ENCODE measurements at places on chromosomes 11 and 22.

GRCh38 chr22:47163856-47164513, 401.5 kb downstream of the TBC1D22A start:
- no peak for DNase-seq

- DNase-seq = no peak
Observed at GRCh38 chr22:35615156-35615555, 2.0 kb downstream of the MB start.

GRCh38 chr22:50190941-50191741, 5.4 kb downstream of the TRABD start:
- peak; percentile 78 for DNase-seq

- DNase-seq = no peak
Observed at GRCh38 chr22:42586381-42586780, 28.3 kb downstream of the POLDIP3 start.

GRCh38 chr11:77473801-77474683, at the start of gene PAK1:
Gene PAK1, minus strand, starts transcription at chr11:77474094. Its CDS starts 81,574 bp downstream, at chr11:77392520.
- DNase-seq = peak; percentile 87

DNA sequence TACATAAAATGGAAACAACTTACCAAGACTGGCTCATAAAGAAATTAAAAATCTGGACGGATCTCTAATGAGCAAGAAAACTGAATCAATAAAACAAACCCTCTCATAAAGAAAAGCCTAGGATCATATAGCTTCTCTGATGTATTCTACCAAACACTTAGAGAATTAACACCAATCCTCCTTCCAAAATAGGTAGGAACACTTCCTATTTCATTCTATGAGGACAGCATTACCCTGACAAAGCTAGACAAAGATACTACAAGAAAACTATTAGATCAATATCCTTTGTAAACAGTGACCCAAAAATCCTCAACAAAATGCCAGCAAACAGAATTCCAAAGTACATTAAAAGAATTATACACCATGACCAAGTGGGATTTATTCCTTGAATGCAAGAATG, 52.9 kb upstream of the CLTCL1 start:
- no peak for DNase-seq

DNA sequence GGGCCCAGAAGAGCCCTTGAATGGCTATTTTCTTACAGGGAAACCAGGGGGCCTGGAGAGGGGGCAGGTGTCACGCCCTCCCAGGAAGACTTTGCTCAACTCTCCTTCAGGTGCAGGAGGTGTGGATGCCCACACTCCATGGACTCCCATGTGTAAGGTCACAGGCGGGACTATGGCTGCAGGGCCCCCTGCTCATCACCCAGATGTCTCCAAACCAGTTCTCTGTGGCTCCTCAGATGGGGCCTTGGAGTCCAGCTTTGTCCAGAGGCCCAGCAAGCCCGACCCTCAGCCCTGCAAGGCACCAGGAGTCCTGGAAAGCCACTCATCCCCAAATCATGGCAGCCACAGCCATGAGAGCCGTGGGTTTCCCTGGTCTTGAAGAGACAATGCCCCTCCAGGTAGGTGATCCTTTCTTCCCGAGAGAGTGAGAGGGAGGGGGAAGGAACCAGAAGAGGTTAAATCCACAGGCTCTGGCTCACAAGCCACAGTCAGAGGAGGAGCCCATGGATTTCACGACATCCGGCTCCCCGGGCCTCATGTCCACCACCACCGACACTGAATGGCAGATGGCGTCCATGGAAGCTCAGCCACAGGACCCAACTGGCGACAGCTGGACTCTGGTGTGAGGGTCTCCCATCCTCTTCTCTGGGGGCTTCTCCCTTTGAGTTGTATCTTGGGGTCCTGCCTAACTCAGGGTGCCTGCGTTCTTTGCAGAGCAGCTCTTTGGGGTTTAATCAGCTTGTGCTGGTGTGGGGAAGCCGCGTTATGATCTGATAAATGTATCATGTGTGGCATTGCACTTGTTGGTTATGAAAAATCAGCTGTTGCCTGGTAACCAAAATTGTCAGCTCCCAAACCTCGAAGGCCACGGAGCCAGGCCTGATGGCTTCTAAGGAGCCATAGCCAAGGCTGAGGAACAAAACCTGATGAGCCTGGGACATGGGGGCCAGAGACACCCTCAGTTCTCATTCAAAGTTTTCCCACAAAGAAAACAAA, 620.4 kb downstream of the BRD1 start:
- no peak for DNase-seq

- no peak for DNase-seq
Observed at GRCh38 chr11:117490911-117491310, 163.3 kb downstream of the CEP164 start.

DNA sequence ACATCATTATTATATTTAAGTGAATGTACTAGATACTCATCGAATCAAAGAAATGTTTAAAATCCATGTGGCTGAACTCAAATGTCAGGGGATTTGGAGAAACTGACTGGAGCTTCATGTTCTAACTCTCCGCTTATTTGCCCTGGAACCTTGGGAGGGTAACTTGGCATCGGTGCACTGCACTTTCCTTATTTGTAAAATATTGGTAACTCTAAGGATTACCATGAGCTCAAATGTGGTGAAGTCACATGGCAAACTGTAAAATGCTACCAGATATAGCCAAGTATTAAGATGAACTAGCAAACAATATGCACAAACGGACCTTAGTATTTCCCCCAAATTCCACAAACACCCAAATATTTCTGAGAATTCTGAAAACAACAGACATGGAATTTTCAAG, 75.6 kb downstream of the ETS1 start:
- DNase-seq = no peak

GRCh38 chr11:62671236-62671607, 251 bp upstream of the UQCC3 start:
- DNase-seq = no peak

DNA sequence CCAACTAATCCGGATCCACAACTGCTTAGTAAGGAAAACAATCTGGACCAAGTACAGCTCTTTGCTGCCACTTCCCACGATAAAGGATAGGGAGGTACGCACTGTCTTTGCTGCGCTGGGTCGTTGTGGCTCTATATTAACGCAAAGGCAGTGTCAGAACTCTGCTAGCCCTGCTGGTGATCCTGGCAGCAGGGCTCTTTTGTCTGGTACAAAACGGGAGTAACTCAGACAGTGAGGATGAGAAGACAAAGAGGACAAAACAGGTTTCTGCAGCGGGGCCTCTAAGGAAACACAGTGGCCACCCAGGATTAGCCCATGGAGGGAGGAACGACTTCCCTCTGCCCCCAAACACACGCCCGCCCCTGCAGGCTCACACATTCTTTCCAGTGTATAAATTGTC, 26.1 kb downstream of the GAL start:
- DNase-seq = no peak

- no peak for DNase-seq
Observed at GRCh38 chr11:73988227-73988626, 5.6 kb upstream of the UCP2 start.

DNA sequence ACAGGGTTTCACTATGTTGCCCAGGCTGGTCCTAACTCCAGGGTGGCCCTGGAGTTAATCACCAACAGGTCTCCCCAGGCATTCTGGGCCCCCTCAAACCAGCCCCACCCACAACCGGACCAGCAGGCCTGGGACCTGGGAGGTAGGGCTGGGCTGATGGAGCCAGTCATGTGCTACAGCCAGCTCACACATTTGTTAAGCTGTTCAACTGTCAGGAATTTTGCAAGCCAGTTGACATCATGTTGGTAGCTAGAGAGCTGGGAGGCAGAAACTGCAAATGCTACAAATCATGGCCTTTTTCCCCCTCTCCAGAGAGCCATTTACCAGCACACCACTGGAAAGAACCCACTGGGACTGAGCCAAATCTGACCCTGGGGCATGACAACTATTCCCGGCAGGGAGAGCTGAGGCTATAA, 6.8 kb downstream of the ARHGAP1 start:
- DNase-seq = no peak

DNA sequence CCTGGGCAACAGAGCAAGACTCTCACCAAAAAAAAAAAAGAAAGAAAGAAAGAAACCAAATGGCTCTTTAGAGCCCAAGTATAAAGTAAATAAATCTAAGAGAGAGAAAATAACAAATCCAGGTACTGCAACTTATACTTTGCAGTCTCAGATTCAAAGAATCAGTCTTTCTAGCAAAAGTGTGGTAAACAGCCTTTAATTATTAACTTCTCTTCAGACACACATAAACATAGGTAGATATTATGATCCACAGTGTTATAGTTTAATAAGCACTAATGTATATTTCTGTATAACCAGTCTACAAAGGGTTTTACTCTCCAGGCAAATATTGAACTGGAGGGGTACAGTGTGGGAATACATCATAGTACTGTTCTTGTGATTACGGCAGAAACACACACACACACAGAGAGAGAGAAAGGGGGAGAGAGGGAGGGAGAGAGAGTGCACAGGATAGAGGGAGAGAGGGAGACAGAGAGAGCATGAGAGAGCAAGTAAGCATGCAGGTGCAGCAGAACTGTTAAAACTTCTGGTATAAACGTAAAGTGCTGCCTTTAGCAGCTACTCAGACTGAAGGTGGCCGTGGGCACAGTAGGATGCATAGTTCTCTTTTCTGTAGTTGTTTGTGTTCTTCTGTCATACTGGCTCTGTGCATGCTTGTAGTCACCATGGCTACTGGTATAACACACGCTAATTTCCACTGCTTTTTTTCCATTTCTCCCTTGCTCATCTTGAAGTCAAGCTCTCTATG, 32.3 kb downstream of the MTMR2 start:
- no peak for DNase-seq

- no peak for DNase-seq
Observed at GRCh38 chr22:26891429-26891828, 234.0 kb downstream of the MIAT start.

- no peak for DNase-seq
Observed at GRCh38 chr11:2471048-2471803, 26.4 kb downstream of the KCNQ1 start.

- DNase-seq = no peak
Observed at GRCh38 chr22:48407256-48407955, 1420.3 kb downstream of the BRD1 start.

DNA sequence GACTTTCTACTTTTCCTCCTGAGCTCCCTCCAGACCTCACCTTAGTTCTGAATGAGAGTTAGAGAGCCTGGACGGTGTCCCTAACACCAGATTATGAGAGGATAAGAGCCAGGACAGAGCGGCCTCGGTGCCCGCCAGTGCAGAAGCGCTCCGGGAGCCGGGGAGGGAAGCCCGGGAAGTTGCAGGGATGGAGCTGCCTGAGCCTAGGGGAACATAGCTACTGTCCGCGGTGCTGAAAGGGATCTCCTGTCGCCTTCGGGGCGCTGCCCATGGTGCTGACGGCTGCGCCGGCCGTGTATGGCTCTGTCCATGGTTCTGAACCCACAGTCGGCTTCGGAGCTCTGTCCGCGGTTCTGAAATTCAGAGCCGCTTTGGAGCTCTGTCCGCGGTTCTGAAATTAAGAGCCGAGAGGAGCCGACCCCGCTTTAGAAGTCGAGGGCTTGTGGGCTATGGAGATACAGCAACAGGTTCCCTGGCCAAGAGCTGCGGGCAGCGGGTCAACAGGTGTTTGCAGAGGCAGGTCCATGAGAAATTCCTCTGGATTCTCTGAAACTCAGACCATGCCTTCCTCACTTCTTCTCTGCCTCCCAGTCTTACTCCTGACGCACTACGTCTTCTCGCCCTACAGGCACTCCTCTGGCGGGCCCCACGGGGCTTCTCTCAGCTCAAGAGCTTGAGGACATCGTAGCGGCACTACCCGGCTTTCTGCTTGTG, 814 bp downstream of the NPAS4 start:
- peak; percentile 88 for DNase-seq

GRCh38 chr11:83791557-83791956, 505.4 kb upstream of the CCDC90B start:
- DNase-seq = no peak

GRCh38 chr22:35274154-35274871, 17.0 kb downstream of the HMGXB4 start:
- no peak for DNase-seq

DNA sequence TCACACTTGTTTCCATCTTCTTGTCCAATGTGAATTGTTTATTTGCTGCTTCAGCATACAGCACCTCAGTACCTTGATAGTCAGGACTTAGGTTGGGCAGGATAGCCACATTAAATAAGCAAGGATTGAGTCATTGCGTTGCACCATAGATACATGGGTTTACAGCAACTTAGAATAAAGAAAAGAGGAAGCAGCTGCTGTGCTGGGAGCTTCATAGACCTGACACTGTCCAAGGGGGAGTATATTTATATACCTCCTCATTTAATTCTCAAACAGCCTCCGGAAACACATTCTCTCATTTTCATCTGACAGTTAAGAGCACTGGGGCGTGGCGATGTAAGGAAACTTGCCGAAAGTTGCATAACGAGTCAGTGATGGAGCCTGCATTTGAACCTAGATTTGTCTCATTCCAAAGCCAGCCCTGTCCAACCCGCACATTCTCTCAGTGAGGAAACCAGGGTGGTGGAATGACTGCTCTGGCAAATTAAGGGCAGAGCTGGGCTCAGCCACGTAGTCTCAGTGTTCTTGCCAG, 42.2 kb downstream of the UBASH3B start:
- peak; percentile 44 for DNase-seq

Measured in stimulated activated CD4-positive, alpha-beta T cell treated with anti-CD3 and anti-CD28 coated beads, Interleukin-15, amount 100 ng/mL, for 24 hours (primary cell).